Stimulated activated CD8-positive, alpha-beta memory T cell treated with anti-CD3 and anti-CD28 coated beads, Interleukin-2, amount 100 ng/mL, for 1 hour (primary cell): ENCODE measurements at places on chromosomes 4 and X.

- DNase-seq: no peak
Measured at GRCh38 chrX:111145878-111146277, 49.9 kb downstream of the PAK3 start.

- no peak for DNase-seq
Measured at GRCh38 chrX:113747274-113747973, 836.5 kb upstream of the HTR2C start.

GRCh38 chr4:154781126-154781982, at the start of gene RBM46:
TSS of gene RBM46 (plus strand) at chr4:154781272. CDS start at chr4:154796753, 15,481 bp downstream.
- no peak for DNase-seq

DNA sequence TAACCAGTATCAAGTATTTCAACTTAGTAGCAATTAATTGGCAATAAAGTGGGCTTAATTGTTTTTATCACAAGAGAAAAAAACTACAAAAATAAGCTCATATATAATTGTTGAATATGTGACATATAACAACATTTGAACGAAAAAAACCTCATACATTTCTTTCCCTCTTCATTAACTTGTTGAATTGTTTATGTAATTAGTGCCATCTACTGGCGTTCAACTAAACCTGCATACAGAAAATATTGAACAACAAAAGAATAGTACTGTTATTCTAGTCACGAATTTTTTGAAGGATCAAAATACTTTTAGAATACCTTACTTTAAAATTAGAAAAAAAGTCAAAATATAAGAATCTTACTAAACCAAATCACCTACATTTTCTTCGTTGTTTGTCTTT, 586.5 kb upstream of the FTHL17 start:
- no peak for DNase-seq

GRCh38 chrX:106039920-106040319, 1.4 kb upstream of the SERPINA7 start:
- no peak for DNase-seq

GRCh38 chr4:71609651-71610050, 174.2 kb downstream of the GC start:
- DNase-seq: no peak

DNA sequence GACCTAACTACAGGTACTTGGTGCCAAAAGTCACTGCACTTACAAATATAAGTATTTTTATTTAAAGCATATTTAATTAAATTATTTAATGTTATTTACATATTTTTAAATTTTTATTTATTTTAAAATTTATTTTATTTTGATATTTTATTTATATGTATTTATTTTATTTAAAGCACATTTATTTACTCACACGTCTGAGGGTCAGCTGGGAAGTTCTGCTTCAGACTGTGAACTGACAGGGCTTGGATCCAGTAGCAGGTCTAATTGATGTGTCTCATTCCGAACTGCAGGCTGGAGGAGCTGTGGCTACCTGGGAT, 392.5 kb downstream of the GBA3 start:
- DNase-seq: no peak

- no peak for DNase-seq
Measured at GRCh38 chr4:32129967-32130366, 1409.8 kb downstream of the PCDH7 start.

DNA sequence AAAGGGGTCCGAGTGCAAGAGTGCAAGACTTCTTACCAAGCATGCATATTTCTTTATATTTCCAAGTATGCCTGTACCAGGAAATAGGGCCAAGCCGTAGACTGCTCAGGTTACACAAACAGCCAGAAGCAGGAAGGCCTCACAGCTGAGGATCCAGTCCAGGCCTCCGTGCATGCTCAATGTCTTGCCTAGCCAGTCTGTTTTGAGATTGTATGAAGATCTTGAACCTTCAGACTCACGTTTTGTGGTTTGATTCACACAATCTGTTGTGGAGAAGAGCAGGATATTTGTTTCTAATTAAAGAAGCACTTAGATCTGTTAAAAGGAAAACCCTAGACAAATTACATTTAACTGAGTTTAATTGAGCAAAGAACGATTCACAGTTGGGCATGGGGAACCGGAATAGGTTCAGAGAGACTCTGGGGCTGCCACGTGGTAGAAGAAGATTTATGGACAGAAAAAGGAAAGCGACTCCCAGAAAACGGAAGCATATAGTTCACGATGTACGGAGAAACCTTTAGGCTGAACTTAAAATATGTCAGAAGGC, 1.2 kb downstream of the MGST2 start:
- DNase-seq: no peak

DNA sequence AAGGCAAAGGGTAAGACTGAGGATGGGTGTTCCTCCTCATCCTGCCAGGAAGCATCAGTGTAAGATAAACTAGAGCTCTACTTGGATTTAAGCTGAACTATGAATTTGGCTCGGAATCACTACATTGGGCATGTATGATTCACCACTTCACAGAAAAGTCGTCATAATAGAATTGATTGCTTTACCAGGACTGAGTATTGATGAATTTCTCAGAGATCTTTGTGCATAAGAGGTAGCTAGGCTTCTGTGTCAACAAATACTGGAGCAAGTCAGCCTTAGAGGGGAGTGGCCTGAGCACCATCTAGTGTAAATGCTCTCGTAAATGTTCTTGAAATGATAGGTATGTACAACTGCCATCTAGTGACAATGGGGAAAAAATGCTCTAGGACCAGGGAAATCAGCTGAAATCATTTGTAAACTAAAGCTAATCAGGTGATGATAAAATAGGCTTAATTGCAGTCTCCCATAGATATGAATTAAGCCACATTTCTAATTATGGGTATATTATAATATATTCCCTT, 309.5 kb upstream of the FMR1 start:
- DNase-seq: no peak
